ENCODE measurements at places on chromosomes 12 and 14.

DNA sequence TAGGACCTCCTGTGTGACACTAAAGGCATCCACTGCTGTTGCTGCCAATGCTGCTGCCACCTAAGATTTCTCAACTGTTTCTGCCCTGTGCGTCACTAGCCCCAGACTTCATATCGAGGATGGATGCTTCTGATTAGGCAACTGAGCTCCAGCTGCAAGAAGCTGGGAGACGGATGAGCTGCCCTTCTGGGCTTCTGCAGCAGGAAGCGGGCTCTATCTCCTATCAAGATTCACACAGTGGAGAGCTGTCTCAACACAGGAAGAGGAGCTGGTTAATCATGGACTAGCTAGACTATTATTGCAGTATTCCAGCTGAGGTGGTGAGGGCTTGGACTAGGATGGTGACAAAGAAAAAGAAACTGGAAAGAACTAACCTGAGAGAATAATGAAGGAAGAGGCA lies 59.2 kb upstream of the PELI2 start:
- H3K4me3 ChIP-seq = no peak overlapping the region
- H3K27ac ChIP-seq = no peak overlapping the region
- no peaks in the 10 kb centered on the region for H3K4me1 ChIP-seq

GRCh38 chr12:131521326-131521725 lies 189.6 kb upstream of the SFSWAP start:
- H3K27ac ChIP-seq = no peak overlapping the region
- no peak for DNase-seq
- H3K36me3 ChIP-seq = no peaks in the 10 kb centered on the region
- H3K4me1 ChIP-seq = no peaks in the 10 kb centered on the region

DNA sequence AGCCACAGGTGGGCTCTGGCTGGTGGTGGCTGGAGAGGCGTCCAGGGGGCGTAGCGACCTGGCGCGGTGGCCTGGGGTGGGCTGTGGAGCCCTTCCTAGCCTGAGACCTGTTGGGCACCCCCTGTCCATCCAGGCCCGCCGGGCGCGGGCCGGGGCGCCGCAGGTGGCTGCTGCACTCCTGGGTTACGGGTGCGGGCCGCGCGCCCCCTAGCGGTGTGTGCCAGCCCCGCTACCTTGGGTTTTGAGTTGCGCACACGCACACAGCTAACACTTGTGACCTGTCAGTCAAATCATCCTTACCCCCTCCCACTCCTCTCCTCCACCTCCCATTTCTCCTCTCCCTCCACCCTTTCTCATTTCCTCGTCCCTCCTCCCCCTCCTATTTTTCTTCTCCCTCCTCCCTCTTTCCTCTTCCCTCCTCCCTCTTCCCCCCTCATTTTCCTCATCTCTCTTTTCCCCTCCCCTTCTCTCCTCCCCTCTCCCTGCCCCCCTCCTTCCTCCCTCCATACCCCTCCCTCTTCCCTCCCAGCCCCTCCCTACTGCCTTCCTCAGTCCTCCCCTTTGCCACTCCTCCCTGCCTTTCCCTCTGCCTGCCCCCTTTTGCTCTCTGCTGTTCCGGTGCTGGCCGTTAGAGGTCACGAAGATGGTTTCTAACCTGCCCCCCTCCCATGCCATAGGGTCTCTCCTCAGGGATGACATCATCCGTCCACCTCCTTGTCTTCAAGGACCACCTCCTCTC lies 2.3 kb downstream of the MEG3 start:
- DNase-seq = no peak
- no peak overlapping the region for H3K4me3 ChIP-seq
- H3K4me1 ChIP-seq = no peaks in the 10 kb centered on the region
- no peak overlapping the region for H3K27ac ChIP-seq
- peaks cover 26% of the 10 kb centered on the region for H3K27me3 ChIP-seq
- H3K36me3 ChIP-seq = no peaks in the 10 kb centered on the region

DNA sequence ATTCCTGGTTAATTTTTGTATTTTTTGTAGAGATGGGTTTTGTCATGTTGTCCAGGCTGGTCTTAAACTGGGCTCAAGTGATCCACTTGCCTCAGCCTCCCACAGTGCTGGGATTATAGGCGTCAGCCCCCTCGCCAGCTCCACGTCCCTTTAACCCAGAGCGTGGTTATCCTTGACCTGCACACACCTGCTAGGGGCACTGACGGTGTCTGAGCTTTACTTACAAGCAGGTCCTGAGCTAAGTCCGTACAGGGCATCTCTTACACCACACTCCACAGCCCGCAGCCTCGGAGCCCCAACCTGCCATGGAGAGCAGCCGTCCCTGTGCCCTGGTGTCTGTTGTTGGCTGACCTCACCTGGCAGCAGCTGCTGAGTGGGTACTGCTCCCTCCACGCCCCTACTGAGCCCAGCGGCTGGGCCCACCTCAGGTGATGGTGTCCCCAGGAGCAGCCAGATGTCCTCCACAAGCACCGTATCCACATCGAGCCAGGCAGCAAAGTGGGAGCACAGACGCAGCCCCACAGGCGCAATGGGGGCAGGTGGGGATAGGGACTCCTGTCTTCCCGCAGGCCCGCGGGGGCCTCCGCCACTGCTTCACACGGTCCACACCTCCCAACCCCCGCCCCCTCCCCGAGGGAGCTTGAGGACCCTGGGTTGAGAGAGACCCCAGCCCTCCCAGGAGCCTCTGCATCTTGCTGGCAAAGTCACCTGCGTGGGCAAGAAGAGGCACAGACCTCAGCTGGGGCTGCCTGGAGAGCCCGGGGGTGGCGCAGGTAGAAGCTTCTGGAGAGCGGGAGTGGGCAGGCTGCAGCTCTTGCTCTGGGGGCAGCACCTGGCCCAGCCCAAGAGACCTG lies 325.4 kb upstream of the SFSWAP start:
- no peak for DNase-seq
- no peaks in the 10 kb centered on the region for H3K36me3 ChIP-seq
- no peaks in the 10 kb centered on the region for H3K27me3 ChIP-seq
- H3K4me3 ChIP-seq = no peak overlapping the region

All from activated T-helper 2 cell treated with anti-CD3 and anti-CD28 coated beads, Interferon-gamma antibody, Interleukin-2, Interleukin-4, amounts not matched to agents 10 μg/mL and 5 μg/mL and 100 μg/mL, durations not matched to agents 14 hours and 24 hours and 36 hours (primary cell).